Activated CD4-positive, alpha-beta T cell treated with anti-CD3 and anti-CD28 coated beads, Interleukin-2, Interleukin-4, amounts not matched to agents 100 ng/mL and 50 ng/mL, durations not matched to agents 16 hours and 8 hours (primary cell): ENCODE measurements at places on chromosomes 1 and 21.

DNA sequence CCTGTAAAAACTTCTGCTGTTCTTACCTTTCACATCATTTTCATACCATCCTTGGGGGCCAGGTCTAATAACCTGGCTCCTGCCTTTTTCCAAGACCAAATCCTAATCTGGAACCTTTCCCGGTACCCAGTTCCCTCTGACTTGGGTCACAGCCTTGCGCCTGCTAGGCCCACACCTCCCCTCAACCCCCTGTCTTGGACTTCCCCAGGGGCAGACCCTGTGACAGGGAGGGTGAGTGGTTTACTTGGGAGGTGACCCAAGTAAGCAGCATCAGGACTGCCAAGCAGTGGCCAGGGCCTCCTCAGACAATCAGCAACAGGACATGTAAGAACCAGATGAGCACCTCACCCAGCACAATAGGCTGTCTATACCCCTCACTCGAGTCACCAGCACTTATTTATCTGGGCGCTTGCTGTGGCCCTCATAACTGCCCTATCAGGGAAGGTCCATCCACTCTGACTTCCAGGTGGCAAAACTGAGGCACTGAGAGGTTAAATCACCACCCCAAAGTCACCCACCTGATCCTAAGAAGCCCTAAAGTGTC, 124.7 kb downstream of the MATN1 start:
- no peak for DNase-seq

- no peak for DNase-seq
Observed at GRCh38 chr1:4668743-4669700, 14.6 kb downstream of the AJAP1 start.

DNA sequence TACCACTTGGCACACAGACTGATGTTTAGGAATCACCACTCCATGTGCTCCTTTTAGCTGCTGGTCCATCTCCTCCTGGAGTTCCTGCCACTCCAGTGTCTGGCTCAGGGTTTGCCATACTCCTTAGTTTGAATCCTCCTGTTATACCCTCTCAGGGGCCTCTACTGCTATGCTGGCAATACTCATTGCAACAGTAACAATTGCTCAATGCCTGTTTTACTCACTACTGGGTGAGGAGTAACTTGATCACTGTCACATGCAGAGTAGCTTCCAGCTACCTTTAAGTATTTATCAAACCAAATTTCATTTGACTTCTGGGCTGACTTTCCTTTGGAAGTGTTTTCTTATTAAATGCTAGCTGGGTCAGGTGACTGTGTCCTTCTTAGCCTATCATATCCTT, 107.2 kb upstream of the WLS start:
- DNase-seq: no peak

DNA sequence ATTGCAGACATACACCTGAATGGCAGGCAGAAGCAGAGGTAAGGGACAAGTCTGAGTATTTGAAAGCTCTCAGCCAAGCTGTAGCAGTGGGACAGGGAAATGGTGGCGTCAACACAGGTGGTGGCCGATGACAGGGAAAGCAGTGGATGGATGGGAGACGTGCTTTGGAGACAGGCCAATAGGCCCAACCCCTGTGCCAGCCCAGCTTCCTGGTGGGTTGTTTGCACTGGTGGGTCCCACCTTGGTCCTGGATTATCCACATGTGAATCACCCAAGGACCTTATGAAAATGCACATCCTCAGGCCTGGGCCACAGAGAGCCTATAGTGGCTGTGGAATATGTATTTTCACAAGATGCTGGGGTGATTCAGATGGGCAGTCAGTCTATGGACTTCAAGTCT, 203.7 kb upstream of the VAMP3 start:
- DNase-seq: no peak

DNA sequence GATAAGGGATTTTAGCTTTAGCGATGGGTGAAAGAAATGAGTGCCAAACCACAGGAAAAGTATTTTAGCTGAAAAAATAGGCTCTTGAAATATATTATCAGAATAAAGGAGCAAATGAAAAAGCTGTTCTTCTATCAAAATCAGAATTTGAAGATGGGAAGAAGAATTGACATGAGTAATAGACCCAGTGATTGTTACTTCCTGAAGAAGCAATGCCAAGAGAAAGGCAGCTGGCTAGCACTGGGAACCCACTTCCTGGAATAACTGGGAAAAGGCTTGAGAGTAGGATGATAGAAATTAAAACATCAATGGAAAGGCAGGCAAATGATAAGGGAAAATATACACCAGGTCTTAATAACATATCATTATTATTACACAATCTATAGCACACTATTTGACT, 29.9 kb upstream of the LYPLAL1 start:
- no peak for DNase-seq

DNA sequence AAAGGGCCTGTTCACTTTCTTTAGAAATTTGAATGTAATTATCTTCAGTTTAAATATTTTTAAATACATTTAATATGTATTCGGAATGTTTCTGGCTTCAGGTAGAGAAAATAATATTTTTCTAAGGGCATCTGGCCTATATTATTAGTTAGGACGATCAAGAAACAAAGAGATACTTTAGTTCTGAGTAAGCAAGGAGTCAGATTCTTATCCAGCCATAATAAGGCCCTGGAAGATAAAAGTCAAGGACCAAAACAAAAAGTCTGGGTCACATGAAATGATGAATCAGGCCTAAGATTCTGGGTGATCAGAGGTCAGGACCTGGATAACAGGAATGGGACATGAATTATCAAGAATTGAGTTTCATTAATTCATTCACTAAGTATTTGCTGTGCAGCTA, 6.3 kb downstream of the PHC2 start:
- DNase-seq: no peak

DNA sequence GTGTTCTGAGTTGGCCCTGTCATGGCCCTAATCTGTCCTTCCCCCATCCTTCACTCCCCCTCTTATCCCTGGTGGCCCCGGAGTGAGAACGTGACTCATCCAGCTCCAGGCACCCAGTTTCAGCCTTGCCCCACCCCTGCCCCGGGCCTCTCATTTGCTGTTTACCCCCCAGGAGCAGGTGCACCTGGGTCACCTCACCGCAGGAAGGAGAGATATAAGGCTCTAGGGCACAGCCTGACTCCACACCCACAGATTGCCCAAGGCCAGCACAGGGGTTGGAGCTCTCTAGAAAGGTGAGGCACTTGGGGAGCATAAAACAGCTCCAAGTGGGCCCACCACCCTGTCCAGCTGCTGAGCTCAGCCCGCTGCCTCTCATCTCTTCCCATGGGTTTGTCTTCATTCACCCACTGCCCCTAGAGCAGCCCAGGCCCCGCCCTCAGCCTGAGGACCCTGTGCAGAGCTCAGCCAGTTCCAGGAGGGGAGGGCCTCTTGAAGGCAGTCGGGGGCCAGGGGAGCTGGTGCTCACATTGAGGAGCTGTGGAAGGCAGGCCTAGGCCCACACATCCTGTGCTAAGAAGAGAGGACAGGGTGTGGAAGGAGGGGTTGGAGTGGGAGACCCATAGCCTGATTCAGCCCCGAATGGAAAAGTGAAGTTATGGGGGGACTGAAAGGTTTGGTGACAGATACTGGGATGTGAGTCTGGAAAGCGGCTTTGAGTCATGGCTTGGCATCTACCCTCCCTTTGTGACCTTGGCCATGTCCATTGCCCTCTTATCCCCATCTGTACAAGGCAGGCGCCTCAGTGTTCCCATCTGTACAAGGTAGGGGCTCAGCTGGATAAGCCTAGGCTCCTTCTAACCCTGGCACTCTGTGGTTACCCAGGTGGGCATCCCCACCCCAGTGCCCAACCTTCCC, 16.1 kb upstream of the GPR37L1 start:
- DNase-seq: no peak

DNA sequence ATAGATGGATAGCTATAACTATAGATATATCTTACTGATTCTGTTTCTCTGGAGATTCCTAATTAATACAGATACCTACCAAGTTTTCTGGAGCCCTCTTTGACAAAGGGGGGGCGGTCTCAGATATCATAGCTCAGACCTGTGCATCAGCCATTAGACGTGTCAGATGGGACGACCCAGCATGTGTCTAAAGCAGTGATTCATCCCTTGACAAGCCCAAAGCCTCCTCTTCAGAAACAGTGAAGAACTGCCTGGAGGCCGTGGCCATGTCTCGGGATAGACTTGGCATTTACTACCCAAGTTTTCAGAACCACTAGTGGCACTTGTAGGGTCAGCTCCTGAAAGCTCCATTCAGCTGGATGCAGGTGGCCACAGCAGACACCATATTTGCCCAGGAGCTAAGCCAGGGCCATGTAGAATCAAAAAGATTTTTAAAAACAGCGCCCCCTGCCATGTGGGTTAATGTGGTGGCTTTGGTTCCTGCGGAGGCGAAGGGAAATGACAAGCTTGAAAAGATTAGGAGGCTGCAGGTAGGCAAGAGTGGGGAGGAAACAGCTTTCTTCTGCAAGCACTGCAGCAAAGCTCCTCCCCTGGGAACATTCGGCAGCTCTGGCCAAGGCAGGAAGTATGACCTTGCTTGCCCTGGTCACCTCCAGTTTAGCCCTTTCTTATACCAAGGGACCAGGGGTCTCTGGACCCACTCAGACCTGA, 82.2 kb downstream of the FBXO2 start:
- no peak for DNase-seq

GRCh38 chr1:36481091-36481490, 1.6 kb downstream of the CSF3R start:
- DNase-seq: no peak
